ENCODE measurements at places on chromosomes 16 and 17.
A peak's percentile ranks its signal among the peaks of the same experiment; 100 is the strongest.

- no peak for DNase-seq
Measured at GRCh38 chr16:79721270-79721669, 120.7 kb upstream of the MAF start.

GRCh38 chr16:10782628-10783027 lies 36.0 kb downstream of the TVP23A start:
- DNase-seq: no peak

GRCh38 chr17:3469529-3469928 lies 2.1 kb downstream of the SPATA22 start:
- DNase-seq: no peak

DNA sequence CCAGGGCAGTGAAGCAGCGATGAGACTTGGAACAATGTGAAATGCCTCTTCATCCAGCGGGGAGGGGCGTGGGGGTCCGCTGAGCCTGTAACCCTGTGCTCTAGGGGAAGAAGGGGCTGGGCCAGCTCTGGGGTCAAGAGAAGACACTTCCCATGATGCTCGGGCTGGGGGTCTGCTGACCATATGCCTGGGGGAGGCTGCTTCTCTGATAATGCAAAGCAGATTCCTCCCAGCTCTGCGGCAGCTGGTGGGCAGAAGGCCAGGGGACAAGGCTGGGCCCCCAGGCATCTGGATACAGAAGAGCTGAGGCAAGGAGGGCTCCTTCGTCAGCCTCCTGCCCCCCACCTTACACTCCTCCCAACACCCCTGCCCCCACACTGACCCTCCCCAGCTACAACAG lies 24.7 kb downstream of the NGFR start:
- no peak for DNase-seq

DNA sequence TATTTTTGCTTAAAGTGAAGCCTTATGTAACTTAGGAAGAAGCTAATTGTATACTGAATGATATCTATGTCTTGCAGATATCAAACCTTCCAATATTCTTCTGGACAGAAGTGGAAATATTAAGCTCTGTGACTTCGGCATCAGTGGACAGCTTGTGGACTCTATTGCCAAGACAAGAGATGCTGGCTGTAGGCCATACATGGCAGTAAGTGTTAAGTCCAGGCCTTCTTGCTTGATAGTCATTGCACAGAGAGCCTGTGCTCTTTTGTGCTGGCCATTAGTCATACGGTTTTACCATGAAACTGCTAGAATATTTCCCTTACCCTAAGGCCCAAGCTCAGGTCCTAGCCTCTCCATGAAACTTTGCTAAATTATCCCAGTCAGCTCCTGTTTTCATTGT lies 92.5 kb downstream of the MAP2K4 start:
- DNase-seq: no peak

GRCh38 chr17:40315206-40315605 lies 6.2 kb downstream of the RARA start:
- DNase-seq: no peak

- DNase-seq: no peak
Measured at GRCh38 chr17:68302066-68302564, 10.8 kb downstream of the ARSG start.

- DNase-seq: no peak
Measured at GRCh38 chr16:7363422-7364417, 31.1 kb downstream of the RBFOX1 start.

- no peak for DNase-seq
Measured at GRCh38 chr17:82314727-82315605, 2.4 kb downstream of the CD7 start.

DNA sequence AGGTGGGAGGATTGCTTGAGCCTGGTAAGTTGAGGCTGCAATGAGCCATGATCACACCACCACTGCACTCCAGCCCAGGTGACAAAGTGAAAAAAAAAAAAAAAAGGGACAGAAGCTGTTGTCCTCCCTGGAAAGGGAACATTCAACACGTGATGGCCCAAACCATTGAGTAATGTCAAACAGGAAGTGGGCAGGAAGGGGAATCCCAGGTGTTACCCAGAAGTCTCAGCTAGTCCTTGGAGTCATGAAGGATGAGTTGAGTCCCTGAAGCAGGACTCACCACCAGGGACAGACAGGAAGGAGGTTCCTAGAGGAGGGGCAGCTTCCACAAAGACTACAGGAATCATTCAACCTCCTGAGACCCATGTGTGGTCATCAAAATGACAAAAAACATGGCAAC lies 19.8 kb upstream of the CMIP start:
- no peak for DNase-seq

- DNase-seq: peak; percentile 69
Measured at GRCh38 chr16:67537636-67538591, 9.3 kb downstream of the RIPOR1 start.

DNA sequence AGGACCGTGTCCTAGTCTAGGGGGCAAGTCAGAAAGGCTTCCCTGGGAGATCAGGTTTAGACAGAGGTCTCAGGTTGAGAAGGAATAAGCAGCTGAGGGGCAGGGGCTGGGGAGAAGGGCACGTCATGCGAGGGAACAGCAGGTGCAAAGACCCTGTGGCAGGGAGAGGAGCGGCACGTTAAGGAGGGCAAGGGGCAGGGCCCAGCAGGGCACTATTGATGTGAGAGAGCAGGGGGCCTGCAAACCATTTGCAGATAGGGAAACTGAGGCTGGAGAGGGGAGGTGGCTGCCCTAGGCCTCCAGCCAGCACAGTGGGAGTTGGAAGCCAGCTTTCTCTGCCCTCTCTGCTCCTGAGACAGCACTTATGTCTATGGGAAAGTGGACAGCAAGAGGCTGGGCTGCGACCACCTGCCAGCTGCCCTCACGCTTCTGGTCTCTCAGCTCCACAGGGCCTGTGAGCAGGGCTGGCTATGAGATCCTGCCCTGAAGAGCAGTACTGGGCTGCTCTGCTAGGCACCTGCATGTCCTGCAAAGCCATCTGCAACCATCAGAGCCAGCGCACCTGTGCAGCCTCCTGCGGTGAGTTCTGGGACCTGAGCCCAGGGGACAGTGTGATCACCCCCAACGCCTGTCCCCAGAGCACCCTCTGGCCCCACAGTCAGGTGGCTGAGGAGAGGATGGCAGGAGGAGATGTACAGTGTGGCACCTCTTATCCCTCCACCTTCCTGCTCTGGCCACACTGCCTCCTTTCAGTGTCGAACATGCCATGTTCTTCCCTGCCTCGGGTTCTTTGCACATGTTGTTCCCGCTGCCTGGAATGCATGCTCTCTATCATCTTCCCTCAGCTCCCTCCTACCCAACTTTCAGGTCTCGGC lies 61.5 kb downstream of the USP22 start:
- DNase-seq: no peak

GRCh38 chr17:72661116-72661944 lies 431.2 kb downstream of the SLC39A11 start:
- DNase-seq: no peak

- no peak for DNase-seq
Measured at GRCh38 chr17:79137015-79137788, 62.6 kb downstream of the ENGASE start.

DNA sequence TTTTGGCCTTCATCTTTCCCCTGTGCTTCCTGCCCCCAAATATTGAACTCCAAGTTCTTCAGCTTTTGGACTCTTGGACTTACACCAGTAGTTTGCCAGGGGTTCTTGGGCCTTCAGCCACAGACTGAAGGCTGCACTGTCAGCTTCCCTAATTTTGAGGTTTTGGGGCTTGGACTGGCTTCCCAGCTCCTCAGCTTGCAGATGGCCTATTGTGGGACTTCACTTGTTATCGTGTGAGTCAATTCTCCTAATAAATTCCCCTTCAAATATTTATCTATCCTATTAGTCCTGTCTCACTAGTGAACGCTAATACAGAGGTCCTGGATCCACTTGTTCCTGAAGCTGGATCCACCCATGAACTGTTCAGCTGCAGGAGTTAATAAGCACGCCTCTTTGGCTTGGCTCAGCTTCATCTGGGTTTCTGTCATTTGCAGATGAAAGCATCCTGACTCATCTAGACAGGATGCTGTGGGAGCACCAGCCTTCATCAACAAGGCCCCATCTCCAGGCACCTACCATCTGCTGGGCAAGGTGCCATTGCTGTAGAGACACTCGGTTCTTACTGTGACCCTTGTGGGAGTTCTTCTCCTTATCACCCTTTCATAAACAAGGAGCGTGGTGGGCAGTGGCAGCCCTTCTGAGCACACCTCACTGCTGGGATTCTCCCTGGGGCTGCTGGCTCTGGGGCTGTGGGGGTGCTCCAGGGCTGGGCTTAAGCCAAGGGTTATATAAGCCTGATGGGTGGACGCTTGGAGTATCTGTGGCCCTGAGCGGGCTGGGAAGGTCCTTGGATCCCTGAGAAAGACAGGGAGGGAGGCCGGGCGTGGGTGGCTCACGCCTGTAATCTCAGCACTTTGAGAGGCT lies 23.1 kb downstream of the LAT start:
- DNase-seq: peak; percentile 63

DNA sequence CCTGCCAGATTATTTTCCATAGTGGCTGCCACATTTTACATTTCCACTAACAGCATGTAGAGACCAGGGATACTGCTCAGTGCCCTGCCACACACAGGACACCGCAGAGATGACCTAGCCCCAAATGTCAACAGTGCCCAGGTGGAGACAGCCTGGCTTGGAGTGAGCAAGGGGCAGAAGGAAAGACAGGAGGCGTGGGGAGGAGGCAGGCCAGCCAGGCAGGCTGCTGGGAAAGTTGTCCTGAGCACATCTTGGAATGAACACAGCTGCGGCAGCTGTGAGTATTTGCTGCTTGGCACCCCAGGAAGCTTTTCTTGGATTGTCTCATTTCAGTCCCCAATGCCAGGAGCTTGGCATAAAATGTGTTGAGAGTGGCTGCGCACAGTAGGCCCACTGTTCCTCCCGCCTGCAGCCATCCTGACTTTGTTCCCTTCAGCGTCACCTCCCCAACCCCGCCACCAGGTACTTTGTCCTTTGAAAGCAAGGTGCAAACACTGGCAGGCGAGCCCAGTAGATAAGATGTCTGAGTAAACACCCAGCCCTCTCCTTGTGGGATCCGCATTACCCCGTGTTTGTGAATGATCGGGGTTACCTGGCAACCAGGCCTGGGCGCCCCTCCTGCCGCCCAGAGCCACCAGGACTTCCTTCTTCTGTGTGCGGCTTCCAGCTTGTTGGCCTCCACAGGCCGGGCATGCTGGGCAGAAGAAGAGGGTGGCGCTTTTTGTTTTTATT lies 114.0 kb downstream of the CMIP start:
- no peak for DNase-seq
